ENCODE measurements at places on chromosomes 4 and X.

GRCh38 chr4:53942712-53943111, 121.7 kb downstream of the CHIC2 start:
- DNase-seq, result no peak

DNA sequence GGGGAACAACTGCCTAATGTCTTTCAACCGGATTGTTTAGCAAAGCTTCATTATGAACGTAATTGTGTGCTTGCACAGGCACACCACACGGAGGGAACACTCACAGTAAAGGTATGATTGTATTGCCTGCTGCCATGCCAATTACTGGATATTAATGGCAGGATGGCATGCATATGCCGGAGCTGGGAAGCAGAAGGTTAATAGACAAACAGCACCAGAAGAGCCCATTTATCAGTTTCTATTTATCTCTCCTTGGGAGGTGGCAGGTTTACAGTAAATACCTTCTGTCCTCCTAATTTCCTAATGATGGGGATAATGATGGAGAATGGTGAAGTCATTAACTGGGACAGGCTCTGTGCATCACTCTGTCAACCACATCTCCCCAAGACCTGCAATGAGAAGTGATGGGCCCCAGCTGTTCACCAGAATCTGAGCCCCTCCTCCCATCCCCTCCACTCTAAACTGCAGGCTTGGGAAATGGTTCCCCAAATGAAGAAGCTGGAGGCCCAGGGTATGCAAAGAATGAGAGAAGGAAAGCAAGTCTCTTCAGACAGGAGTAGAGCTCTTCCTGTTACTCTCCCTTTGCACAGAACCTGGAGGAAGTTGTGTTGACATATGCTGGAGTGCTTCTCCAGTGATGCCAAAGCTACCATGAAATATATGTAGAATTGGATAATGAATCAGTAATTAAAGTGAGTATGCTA, 160.8 kb downstream of the NAA11 start:
- DNase-seq, result no peak

DNA sequence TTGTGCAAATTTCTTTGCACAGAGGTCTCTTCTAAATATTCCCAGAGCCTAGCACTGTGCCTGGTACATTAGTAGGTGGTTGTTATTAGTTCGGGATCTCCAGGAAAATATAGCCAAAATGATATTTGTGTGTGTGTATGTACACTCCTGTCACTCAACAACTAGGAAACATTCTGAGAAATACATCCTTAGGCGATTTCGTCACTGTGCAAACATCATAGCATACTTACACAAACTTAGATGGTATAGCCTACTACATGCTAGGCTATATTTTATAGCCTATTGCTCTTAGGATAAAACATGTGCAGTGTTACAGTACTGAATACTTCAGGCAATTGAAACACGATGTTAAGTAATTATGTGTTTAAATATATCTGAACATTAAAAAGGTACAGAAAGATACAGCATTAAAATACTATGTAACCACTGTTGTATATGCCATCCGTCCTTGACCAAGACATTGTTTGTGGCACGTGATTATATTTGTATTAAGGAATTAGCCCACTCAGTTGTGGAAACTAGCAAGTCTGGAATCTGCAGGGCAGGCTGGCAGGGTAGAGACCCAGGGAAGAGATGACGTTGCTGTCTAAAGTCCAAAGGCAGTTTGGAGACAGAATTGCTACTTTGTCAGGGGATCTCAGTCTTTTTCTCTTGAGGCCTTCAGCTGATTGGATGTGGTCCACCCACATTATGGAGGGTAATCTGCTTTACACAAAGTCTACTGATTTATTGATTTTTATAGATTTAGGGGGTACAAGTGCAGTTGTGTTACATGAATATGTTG, 106.9 kb downstream of the COL4A6 start:
- DNase-seq, result no peak

GRCh38 chrX:16856744-16857143, 13.4 kb downstream of the RBBP7 start:
- no peak for DNase-seq

DNA sequence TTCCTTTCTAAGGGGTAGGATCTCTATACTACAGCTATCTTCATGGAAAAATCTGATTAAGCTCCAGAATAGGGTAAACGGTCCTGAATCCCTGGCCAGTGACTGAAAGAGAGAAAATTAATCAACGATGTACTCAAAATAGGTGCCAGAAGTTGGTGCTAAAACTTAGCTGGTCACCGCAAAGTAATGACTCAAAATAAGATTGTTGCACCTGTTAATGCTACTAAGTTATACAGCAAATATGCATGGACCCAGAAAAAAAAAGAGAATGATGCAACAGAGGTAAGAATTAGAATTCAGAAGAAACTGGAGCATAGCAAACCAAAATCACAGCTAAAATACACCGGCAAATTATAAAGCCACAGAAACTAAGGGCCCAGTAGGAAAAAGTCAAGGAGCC, 239.7 kb upstream of the FAM241A start:
- DNase-seq, result no peak

DNA sequence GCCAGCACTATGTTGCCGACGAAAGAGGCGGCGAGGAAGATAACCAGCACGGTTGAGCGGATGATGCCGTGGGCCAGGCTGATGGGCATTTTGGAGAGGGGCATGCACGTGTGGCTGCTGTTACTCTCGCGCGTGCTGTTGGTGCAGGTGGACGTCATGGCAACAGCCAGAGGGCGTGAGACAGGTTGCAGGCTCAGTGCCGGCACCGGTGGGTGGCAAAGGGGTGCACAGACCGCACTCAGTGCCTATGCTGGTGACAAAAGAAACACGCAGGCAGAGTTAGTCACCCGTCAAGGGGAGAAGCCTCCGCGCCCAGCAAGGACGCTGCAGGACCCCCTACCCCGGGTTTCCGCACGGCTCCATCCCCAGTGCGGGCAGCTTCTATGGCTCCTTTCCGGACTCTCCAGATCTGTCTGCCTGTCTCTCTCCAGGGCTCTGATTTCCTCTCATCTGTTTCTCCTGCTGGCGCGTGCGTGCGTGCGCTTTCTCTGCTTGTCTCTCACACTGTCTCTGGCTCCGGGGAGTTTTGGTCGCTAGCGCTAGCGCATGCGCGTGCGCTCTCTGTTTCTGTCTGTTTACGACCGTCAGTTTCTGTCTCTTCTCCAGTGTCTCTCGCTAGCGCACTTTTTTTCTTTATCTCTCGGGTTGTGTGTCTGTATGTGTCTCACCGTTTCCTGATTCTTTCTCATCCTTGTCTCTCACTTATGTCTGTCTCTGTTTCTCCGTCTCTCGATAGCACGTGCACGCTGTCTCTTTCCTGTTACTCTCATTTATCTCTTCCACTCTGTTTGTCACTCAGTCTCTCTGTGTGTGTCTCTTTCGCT, 2.1 kb downstream of the GPR101 start:
- peak; percentile 20 for DNase-seq

- no peak for DNase-seq
Observed at GRCh38 chr4:1674682-1675081, 9.4 kb downstream of the FAM53A start.

DNA sequence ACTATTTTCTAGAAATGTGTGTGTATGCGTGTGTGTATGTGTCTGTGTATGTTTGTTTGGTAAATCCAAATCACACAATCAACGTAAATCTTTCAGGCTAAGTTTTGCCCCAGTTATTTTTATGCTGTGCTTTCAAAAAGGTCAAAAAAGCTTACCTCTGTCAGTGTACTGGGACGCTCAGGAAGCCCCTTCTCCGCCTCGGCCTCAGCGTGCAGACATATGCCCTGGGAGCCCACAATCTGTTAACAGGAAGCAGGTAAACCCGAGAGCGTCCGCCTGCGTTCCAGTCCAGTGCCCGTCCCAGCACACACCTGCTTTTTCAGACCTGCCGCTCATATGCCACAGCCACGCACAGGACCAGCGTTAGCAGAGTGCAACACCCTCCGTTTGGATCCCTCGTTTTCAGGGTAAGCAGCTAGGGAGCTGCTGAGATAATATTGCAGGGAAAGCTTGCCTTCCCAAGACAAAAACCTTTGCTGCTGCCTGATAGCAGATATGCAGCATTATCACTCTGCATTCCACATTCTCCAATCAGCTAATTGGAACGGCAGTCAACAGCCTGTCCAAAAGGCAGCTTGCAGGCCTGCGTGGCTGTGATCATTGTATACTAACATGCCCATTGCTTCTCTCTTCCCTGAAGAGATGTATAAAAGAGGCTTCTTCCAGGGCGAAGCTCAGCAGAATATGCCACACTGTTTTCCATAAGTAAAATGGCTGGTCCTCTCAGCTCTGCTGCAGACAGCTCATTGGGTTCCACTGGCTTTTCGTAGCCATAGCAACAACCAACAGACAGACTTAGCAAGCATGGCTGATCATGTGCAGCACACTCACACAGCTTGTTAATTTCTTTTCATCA, at the start of gene SORBS2:
Gene SORBS2, minus strand, starts transcription at position 686 of the 856 bp plus-strand sequence. CDS start 121,623 bp downstream, outside the sequence.
- no peak for DNase-seq

- DNase-seq, result no peak
Observed at GRCh38 chrX:8189096-8189830, 18.2 kb upstream of the VCX2 start.

DNA sequence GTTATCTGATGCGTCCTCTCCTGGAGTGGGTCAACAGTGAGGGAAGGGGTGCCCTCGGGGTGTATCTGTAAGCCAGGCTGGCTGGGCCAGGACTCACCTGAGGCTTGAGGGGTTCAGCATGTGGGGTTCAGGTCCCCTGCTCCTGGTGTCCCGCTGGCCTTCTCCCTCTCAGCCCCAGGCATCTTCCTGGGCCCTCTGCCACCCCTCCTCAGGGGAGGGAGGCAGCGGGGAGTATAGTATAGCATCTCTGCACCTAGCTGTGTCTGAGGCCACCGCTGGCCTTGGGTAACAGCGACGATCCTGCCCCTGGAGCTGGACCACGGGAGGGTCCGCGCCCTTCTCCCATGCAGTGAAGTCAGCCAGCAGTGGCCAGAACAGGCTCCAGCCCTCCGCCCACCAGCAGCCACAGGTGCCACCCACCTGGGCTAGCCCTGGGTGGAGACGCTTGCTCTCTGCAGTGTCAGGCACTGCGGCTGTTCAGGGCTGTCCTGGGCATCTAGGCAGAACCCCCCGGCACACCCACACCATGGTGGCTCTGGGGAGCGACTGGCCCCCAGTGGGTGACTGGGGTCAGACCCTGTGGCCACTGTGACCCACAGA, 110.7 kb upstream of the NKX1-1 start:
- DNase-seq, result no peak

DNA sequence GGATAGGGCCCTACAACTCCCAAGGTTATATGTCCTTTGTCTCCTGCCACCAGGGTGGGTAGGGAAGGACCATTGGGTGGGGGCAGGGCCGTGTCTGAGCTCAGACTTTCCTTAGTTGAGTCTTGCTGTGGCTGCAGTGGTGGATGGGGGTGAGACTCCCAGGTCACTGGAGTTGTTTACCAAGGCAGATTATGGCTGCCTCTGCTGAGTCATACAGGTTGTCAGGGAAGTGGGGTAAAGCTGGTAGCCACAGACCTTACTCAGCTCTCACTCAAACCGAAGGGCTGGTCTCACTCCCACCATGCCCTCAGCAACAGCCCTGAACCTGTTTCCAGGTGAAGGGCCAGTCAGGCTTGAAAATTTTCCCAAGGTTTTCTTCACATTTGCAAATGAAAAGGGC, 58.8 kb upstream of the FAAH2 start:
- no peak for DNase-seq

DNA sequence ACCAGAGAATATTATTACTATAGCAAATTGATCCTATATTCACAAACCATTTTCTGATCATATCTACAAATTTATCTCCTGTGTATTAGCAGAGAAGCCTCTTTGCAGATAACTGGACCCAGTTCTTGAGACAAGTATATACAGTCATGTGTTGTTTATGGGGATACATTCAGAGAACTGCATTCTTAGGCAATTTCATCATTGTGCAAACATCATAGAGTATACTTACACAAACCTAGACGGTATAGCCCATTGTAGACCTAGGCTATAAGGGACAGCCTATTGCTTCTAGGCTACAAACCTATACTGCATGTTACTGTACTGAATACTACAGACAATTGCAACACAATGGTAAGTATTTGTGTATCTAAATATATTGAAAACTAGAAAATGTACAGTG, 152.5 kb upstream of the SPANXN4 start:
- DNase-seq, result no peak

DNA sequence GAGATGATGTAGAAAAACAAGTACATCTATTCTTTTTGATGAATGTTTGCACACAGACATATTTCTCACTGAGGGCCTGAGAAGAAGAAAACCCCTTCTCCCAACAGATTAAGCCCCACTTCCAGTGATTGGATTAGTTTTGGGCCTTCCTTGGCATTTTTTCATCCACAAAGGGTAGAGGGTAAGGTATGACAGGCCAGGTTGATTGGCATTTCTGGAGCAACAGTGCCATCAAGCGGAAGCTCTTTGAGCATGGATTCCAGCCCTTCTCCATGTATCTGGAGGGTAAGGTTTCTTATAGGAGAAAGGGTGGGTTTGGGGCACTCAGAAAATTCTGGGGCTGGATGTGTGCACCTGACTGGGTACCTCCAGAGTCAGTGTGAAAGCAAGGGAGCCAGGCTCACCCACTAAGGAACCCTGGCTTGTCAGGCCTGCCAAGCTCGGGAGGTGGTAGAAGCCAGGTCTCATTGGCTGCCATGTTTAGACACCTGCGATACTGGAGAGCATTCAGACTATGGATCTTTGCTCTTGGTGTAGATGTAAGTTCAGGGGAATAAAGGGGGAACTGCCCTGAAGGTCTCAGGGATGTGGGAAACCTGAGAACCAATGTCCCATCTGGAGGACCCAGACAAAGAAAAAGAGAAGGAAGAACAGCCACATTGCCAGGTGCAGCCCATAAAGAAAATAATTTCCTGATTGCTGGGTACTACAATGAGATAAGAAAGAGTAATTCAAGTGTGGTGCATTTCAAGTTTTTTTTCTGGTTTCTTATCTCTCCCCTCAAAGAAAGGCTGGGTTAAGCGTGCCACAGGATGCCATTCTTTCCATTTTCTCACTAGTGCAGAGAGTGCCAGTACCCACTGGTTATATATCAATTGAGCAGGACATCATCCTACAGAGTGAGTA, 222.3 kb upstream of the AGTR2 start:
- no peak for DNase-seq

DNA sequence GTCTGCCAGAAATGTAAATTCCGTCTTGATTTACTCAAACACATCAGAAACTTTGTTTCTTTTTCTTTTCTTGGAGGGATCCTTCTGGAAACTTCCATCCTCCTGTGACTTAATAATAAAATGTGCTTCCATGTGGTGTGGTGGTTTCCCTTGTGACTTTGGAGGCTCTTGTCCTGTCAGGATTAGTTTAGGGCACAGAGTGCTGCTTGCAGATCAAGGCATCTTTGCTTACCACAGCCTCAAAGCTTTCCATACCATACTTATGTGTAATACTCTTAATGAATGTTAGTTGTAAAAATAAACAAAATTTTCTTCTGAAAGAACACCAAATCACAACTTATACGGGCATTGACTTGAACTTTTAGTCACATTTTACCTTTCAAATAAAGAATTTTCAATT, 27.4 kb downstream of the GBA3 start:
- DNase-seq, result no peak

GRCh38 chrX:276581-277201, 4.5 kb upstream of the PLCXD1 start:
- DNase-seq, result peak; percentile 36

DNA sequence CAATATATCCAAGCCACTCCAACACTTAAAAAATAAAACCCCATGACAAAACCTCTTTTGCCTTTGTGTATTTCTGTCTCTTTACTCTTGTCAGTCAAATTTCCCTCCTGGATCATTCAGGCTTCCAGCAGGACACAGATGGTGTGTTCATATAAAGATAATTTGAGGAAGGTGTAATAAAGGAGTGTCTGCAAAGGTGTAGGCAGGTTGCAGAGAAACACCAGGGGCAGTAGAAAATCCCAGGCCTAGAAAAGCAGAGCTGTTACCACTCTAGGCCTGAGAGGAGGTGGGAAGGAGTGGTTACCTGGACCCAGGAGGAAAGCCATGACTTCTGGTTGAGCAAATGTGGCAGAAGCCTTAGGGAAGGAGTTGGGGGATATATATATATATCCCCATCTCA, 28.8 kb downstream of the CHRNA9 start:
- no peak for DNase-seq
